ENCODE measurements at places on chromosomes 1 and 21. TPM values are rescaled to one million over a fixed set of nuclear protein-coding genes. Genes with fewer than 3 reads are reported as not detected.

Gene DNALI1
- polyA plus RNA-seq: not detected

DNA sequence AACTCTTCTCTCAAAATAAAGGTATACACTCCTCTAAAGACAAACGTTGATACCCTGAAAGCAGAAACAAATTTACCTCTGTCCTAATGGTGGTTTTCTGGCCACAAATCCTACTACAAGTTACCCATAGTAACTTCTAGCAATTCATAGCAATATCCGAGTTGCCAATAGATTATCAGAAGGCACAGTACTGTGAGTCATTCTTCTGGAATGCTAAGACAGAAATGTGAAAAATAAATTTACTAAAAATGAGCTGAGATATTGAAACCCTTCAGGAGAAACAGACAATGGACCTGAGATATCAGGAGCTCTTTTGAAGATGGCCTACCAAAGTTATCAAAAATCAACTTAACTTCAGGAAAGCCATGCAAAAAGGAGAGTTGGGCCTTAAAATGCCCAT, 715.0 kb upstream of the ADAMTS5 start:
- H3K36me3 ChIP-seq: no peaks in the 10 kb centered on the region
- no peak for DNase-seq
- no peaks in the 10 kb centered on the region for H3K27me3 ChIP-seq

DNA sequence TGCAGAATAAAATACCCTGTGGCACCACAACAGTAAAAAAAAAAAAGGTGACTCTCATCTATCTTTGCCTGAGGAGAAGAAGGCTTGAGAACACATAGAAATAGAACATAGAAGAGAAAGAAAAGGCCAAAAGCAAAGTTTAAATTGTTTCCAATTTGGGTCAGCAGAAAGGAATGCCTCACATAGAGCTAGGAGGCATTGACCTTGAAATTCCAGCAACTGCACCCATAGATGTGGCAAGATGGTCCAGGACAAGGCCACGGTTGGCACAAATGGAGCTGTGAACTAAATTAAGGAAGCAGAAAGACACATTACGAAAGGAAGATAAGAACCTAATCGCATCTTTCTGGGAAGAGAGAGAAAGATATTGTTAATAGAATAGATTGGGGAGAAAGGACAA, 588.3 kb downstream of the LMO4 start:
- no peaks in the 10 kb centered on the region for H3K36me3 ChIP-seq
- DNase-seq: no peak
- no peak overlapping the region for H3K4me3 ChIP-seq
- no peaks in the 10 kb centered on the region for H3K4me1 ChIP-seq

GRCh38 chr1:168879896-168880734, 151.1 kb upstream of the DPT start:
- H3K36me3 ChIP-seq: no peaks in the 10 kb centered on the region
- no peak overlapping the region for H3K4me3 ChIP-seq
- no peaks in the 10 kb centered on the region for H3K27me3 ChIP-seq
- no peak for DNase-seq

- no peak overlapping the region for H3K27ac ChIP-seq
- no peaks in the 10 kb centered on the region for H3K36me3 ChIP-seq
- H3K4me3 ChIP-seq: no peak overlapping the region
- H3K27me3 ChIP-seq: no peaks in the 10 kb centered on the region
- DNase-seq: no peak
These were observed 57.6 kb downstream of the TGFB2 start for GRCh38 chr1:218402786-218403120.

Gene GCSAML
- not detected for polyA plus RNA-seq

GRCh38 chr1:74652711-74653139, 20.9 kb downstream of the ERICH3 start:
- H3K36me3 ChIP-seq: no peaks in the 10 kb centered on the region
- H3K4me1 ChIP-seq: peaks cover 17% of the 10 kb centered on the region
- no peaks in the 10 kb centered on the region for H3K27me3 ChIP-seq
- no peak overlapping the region for H3K4me3 ChIP-seq

GRCh38 chr1:219416598-219417238, 196.2 kb downstream of the ZC3H11B start:
- no peaks in the 10 kb centered on the region for H3K27me3 ChIP-seq
- H3K27ac ChIP-seq: no peak overlapping the region
- no peaks in the 10 kb centered on the region for H3K4me1 ChIP-seq
- DNase-seq: peak; percentile 60
- H3K36me3 ChIP-seq: no peaks in the 10 kb centered on the region

Gene MARCKSL1
- polyA plus RNA-seq: 109 TPM

- H3K4me1 ChIP-seq: no peaks in the 10 kb centered on the region
- no peaks in the 10 kb centered on the region for H3K27me3 ChIP-seq
- H3K4me3 ChIP-seq: no peak overlapping the region
- DNase-seq: no peak
These were observed 38.2 kb downstream of the ZBTB40 start for GRCh38 chr1:22489823-22490222.

DNA sequence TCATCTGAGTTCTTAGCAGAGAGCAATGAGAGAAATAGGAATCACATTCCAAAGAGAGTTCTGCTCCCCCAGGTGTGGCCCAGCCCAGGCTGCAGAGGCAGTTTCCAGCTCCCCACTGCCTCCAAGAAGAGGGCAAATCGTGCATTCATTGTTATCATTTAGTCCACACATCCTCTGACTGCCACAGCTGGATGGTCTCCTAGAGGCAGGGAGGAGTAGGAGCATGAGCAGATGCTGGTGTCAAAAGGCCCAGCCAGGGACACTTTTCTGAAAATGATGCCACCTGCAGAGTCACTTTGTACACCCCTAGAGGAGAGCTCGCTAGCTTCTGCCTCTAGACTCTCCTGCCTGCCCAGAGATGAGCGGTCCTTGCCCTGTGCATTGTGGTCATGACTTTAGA, 33.6 kb upstream of the GNPAT start:
- no peak overlapping the region for H3K4me3 ChIP-seq
- H3K27ac ChIP-seq: no peak overlapping the region
- no peaks in the 10 kb centered on the region for H3K36me3 ChIP-seq
- no peak for DNase-seq
